ENCODE measurements at places on chromosomes 6 and 20.

- no peak for DNase-seq
Measured at GRCh38 chr20:25485872-25486271, 78.4 kb downstream of the GINS1 start.

DNA sequence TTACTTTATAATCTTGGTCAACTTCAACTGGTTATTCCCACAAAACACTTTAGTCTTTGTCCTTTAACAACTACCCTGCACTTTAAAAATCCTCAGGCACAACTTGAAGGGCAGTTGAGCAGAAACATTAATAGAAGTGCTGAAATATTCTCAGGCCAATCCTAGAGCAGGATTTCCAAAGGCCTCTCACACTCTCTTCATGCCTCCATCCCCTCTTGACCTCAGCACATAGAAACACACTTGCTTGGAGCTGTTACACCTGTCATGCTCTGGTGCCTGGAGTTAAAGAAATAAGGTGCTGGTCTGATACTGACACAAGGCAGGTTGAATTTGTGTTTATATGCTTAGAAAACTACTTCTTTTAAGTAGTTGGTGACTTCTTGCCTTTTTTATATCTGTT, 618.8 kb upstream of the POU3F2 start:
- no peak for DNase-seq

GRCh38 chr20:8019246-8019997, at the start of gene TMX4:
TMX4 (minus strand) TSS chr20:8019761; CDS start chr20:8019613, 148 bp downstream.
- DNase-seq = peak; percentile 72

- no peak for DNase-seq
Measured at GRCh38 chr6:28953585-28954258, 29.9 kb upstream of the TRIM27 start.

- DNase-seq = no peak
Measured at GRCh38 chr6:422433-423054, 31.0 kb downstream of the IRF4 start.

- DNase-seq = no peak
Measured at GRCh38 chr20:36506253-36506652, 35.1 kb upstream of the MYL9 start.

DNA sequence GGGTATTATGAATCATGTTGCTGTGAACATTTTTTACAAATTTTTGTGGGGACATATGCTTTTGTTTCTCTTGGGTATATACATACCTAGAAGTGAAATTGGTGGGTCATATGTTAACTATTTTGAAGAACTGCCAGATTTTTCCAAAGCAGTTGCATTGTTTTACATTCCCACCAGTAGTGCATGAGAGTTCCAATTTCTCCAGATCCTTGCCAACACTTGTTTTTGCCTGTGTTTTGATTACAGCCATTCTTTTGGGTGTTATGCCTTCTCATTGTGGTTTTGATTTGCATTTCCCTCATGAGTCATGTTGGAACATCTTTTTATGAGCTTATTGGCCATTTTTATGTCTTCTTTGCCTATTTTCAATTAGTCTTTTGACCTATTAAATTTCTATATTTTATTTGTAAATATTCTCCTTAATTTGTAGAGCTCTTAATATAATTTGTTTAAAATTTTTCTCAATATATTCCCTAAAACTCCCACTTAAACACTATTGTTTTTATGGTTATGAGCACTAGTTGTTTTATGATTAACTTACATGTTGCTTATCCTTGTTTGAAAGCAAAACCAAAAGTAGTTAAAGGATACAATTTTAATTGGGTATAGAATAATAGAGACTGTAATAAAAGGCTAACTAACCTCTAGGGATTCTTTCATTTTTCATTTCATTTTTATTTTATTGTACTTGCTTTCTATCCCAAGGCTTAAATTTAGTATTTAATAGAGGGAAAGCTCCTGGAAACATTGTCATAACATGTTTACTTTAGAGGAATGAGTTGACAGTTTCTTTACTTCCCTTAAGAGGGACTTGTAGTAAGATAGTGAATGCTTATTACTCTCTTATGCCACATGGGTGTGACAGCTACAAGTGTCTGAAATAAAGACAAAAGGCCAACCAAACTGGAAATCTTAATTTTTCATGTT, 5.5 kb downstream of the UBR2 start:
- DNase-seq = no peak

DNA sequence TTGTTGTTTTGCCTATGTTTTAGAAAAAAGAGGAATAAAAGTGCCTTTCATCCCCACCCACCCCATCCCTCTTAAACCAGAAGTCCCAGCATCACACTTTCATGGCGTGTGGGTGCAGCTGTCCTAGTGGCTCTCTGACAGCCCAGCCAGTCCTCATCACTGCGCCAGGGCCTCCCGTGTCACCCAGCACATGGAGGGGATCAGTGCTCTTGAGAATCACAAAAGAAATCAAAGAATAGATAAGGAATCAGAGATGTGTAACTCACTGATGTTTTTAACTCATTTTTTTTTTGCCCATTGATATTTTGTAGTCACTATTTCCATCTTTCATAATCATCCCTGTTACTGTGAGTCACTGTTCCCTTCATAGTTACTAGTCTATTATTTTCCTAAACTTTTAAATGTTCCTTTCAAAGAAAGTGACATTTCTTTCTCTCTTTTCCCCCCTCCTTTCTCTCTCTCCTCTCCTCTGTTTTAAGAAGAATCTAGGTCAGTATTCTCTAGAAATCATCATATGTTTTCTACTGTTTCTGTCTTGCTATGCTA, 78.6 kb downstream of the AIG1 start:
- no peak for DNase-seq

GRCh38 chr20:47027042-47027441, 132.4 kb downstream of the EYA2 start:
- DNase-seq = no peak

- DNase-seq = no peak
Measured at GRCh38 chr6:167748046-167748445, 78.7 kb upstream of the AFDN start.

- no peak for DNase-seq
Measured at GRCh38 chr20:10218536-10219451, at the start of gene SNAP25. SNAP25 (plus strand) TSS chr20:10218830; CDS start chr20:10275492, 56,662 bp downstream.

DNA sequence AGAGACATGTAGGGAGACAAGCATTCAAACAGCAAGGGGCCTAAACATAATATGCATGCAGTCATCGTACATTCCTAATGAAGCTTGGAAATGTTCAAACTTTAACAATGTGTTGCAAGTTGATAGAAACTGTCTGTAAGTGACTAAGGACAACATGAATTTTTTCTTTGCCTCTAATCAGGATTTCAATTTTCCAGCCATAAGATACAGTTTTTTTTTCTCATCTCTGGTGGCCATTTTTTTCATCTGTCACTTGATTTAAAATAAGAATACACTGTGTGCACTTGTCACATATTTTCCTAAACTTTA, 22.2 kb upstream of the MTRF1L start:
- DNase-seq = no peak

DNA sequence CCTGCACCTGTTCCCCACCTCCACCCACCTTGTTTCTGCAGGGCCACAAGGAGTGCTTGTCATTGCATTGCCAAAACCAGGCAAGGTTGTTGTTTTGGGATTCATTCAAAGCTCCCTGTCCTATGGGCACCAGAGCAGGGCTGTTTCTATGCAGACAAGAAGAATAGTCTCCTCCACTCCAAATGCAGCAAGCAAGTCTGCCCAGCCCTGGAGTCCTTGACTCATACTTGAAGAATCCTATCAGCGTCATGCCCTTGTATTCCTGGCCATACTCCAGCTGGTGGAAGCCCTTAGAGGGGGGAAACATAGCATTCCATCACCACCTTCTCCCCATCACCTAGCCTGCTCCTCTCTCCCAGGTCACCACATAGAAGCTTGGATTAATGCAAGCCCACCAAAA, 145.3 kb upstream of the ECI2 start:
- DNase-seq = no peak

DNA sequence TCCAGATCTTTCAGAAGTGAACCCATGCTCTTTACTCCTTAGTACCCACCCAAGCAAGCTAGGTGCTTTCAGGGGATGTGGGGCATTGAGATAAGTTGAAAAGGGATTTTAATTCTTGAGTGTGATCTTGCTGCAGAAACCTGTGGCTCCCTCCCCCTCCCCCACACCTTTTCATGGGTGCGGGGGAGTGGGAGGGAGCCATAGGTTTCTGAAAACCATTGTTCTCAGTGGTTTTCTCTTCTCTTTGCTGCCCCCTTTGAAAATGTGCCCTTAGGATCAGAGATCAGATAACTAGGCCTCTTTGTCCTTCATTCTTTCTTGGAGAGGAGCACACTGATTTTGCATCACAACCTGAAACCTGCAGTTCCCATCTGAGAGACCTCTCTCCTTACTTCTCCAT, 2.4 kb downstream of the PCSK2 start:
- no peak for DNase-seq

- DNase-seq = no peak
Measured at GRCh38 chr20:61352346-61353260, 100.5 kb downstream of the CDH4 start.

GRCh38 chr20:50438986-50439407, 71.2 kb upstream of the PTPN1 start:
- no peak for DNase-seq

- peak; percentile 39 for DNase-seq
Measured at GRCh38 chr6:137823826-137824555, 43.1 kb upstream of the TNFAIP3 start.

DNA sequence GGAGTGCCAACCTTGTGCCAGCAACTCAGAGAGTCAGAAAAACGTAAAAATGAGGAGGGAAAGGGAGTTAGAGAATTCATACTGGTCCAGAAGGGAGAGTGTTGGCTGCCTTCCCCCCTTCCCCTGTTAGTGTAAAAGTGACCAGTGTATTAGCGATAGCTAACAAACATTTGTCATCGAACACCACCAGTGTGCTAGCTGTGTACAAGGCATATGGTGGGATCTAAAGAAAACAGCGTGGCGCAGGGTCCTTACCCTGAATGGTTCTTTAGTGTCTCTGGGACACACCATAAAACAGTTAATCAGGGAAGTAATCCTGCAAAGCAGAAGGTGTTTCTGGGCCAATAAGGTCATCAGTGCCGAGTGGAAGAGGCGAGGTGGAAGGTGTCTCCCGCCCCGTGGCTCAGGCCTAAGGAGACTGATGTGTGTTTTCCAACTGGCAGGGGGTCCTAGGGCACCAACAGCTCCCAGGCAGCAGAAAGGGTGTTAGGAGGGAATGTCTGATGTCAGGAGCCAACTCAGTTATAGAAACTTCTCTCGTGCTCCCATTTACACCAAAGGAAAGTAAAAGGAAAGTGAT, 91.9 kb downstream of the TCP11 start:
- DNase-seq = no peak

DNA sequence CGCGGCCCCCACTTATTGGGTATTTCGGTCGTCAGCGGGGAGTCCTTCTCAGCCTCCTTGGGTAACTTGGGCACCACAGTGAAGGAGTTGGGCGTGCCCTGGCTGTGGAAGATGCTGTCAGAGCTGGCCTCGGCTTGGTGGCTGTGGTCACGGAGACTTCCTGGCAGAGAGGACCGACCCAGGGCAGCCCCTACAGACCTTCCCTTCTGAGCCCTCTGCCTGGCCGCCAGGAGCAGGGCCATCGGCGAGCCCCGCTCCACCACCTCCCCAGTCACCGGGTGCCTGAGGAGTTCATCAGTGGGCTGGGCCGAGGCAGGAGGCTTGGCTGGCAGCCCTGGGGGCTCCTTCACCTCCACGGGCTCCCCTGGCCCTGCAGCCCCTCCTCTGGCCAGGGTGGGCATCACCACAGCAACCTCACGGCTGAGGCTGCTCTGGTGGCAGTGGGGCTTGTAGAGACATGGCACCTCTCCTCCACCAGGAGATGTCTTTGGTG, 37.2 kb downstream of the C6orf132 start:
- no peak for DNase-seq

DNA sequence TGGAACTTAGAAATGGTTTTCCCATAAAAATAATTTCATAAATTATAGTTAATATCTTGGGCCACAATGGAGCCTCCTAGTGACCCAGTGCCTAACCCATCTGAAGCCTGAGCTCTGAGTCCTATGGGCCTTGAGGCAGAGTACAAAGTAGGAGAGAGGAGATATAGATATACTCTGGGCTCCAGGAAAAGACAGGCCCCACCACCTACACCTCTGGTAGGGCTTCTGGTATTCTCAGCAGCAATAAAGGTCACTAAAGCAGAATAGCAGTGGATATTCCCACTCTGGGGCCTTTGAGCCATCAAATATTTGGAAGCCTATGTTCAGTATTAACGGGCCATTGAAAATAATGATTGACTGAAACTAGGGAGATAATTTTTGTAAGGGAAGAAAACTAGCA, 24.1 kb downstream of the CYP39A1 start:
- no peak for DNase-seq
